K562 (cell line): ENCODE measurements at places on chromosomes 16 and 17. TPM values are rescaled to one million over a fixed set of nuclear protein-coding genes. Genes with fewer than 3 reads are reported as not detected.

DNA sequence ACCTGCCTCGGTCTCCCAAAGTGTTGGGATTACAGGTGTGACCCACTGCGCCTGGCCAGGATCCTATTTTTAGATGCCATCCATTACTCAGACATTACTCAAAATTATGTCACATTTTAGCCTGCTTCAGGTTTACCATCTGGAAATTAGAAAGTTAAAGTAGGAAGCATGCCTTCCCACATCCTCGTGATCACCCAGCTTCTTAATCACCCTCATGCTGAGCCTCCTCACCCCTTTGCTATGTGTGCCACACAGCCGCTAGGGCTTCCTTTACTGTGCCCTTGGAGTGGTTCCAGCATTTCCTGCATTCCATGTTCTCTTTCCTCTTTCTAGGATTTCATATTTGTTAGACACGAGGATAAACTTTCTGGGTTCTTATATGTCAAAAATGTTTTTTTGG is 9.3 kb downstream of the ADORA2B start:
- DNase-seq: no peak
- H3K27ac ChIP-seq: no peak overlapping the region
- H3K4me1 ChIP-seq: peaks cover 45% of the 10 kb centered on the region
- H3K4me3 ChIP-seq: no peak overlapping the region
- H3K36me3 ChIP-seq: peaks cover 7% of the 10 kb centered on the region; the same call in 2 of the 3 replicates

DNA sequence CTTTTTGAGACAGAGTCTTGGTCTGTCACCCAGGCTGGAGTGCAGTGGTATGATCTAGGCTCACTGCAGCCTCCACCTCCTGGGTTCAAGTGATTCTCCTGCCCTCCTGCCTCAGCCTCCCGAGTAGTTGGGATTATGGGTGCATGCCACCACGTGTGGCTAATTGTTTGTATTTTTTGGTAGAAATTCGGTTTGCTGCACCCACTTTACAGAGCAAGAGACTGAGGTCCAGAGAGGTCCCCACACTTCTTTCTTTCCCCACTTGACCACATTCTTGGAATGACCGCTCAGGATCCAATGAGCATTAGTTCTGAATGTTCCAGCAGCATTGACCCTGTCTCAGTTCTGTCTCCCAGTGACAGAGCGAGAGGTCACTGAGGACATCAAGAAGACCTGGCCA is 5.3 kb upstream of the SLC16A3 start:
- H3K36me3 ChIP-seq: no peaks in the 10 kb centered on the region
- H3K4me1 ChIP-seq: peaks cover 61% of the 10 kb centered on the region
- DNase-seq: no peak
- no peak overlapping the region for H3K4me3 ChIP-seq
- no peaks in the 10 kb centered on the region for H3K27me3 ChIP-seq

DNA sequence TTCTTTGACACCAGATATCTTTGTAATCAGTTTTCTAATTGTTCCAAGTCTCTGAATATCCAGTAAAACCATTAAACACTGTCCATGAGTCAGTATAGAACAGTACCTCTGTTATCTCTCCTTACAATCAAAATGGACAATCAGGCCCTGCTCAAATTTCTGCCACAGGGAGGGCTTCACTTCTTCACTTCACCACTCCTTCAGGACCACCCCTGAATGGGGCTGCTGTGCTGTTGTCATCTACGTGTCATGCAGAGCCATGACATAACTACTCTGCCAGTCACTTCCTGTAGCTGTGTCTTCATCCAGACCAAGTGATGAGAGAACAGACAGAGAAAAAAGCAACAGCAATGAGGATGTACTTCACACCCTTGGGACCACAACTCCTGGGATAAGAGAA is 116.9 kb downstream of the TANC2 start:
- H3K36me3 ChIP-seq: no peaks in the 10 kb centered on the region
- H3K4me3 ChIP-seq: no peak overlapping the region
- no peaks in the 10 kb centered on the region for H3K4me1 ChIP-seq
- no peaks in the 10 kb centered on the region for H3K27me3 ChIP-seq
- H3K27ac ChIP-seq: no peak overlapping the region

Gene VWA3A
- not detected in 2 replicates for total RNA-seq
